ENCODE measurements at places on chromosomes 2 and 18. TPM values are rescaled to one million over a fixed set of nuclear protein-coding genes. Genes with fewer than 3 reads are reported as not detected.

The APLF gene
- 4.6 TPM for total RNA-seq

The SLC8A1 gene
- 0.68 TPM for total RNA-seq

The DCDC2C gene
- total RNA-seq = not detected

The CNDP2 gene
- 147 TPM for total RNA-seq

The GPBAR1 gene
- 0.71 TPM for total RNA-seq

The GAREM2 gene
- total RNA-seq = 4.1 TPM

The PIK3C3 gene
- 51.7 TPM for total RNA-seq

The SLC19A3 gene
- not detected for total RNA-seq

The KIF3C gene
- 12.8 TPM for total RNA-seq

DNA sequence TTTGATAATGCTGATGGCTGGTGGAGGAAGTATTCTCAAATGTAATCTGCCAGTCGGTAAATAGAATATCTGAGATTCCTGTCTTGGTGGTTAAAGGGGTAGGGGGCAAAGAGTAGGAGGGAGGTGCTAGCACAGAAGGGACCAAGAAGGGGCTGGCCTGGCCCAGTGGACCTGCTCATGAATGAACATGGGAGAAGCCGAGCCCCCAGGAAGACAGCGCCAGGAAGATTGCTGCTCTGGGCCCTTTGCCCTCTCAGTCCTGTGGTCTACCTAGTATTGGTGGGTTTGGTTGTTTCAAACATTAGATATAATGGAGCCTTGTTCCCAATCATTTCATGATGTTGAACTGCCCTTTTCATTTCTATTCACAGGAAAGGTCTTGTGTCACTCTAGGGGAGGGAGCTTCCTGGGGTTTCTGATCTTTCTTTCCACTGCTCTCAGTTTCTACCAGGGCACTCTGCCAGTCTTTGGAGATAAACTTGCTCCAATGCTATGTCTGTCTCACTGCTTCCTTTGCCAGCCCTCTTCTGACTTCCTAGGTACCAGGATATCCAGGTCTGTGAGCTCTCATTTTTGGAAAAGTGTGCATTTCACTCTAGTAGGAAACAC lies 5.3 kb upstream of the MOCOS start:
- H3K4me1 ChIP-seq = peaks cover 9% of the 10 kb centered on the region
- no peak overlapping the region for H3K27ac ChIP-seq
- H3K4me3 ChIP-seq = no peak overlapping the region
- H3K36me3 ChIP-seq = peaks cover 9% of the 10 kb centered on the region
- H3K27me3 ChIP-seq = no peaks in the 10 kb centered on the region
- DNase-seq = no peak

GRCh38 chr2:177568893-177569292 lies 176.3 kb downstream of the AGPS start:
- no peak overlapping the region for H3K27ac ChIP-seq
- DNase-seq = no peak
- peaks cover 16% of the 10 kb centered on the region for H3K27me3 ChIP-seq
- H3K4me3 ChIP-seq = no peak overlapping the region

- no peak overlapping the region for H3K4me3 ChIP-seq
- no peak overlapping the region for H3K27ac ChIP-seq
- no peaks in the 10 kb centered on the region for H3K4me1 ChIP-seq
- no peaks in the 10 kb centered on the region for H3K27me3 ChIP-seq
- no peak for DNase-seq
- no peaks in the 10 kb centered on the region for H3K36me3 ChIP-seq
Measured at GRCh38 chr2:82896117-82896516, 1563.0 kb downstream of the SUCLG1 start.

DNA sequence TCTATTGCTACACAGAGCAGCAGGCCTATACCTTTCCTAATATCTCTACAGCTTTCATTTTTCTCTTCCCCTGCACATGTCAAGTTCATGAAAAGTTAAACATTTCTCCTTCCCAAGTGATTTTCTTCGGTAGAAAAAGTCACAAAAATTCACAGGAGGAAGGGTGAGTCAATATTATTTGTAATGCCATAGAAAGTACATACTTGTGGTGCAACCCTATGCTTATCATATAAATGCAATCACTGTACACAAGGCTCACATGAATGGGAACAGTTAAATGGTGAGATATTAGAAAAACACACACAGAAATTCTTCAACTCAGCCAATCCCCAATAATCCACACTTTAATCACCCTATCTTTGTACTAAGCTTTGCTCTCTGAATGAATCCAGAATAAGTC lies 651.6 kb downstream of the LRRTM4 start:
- no peaks in the 10 kb centered on the region for H3K36me3 ChIP-seq
- H3K27ac ChIP-seq = no peak overlapping the region
- DNase-seq = no peak
- H3K4me3 ChIP-seq = no peak overlapping the region
- no peaks in the 10 kb centered on the region for H3K4me1 ChIP-seq

GRCh38 chr18:50453732-50454131 lies 78.9 kb downstream of the SKA1 start:
- no peaks in the 10 kb centered on the region for H3K4me1 ChIP-seq
- H3K27me3 ChIP-seq = peaks cover 11% of the 10 kb centered on the region
- no peaks in the 10 kb centered on the region for H3K36me3 ChIP-seq
- H3K27ac ChIP-seq = no peak overlapping the region

DNA sequence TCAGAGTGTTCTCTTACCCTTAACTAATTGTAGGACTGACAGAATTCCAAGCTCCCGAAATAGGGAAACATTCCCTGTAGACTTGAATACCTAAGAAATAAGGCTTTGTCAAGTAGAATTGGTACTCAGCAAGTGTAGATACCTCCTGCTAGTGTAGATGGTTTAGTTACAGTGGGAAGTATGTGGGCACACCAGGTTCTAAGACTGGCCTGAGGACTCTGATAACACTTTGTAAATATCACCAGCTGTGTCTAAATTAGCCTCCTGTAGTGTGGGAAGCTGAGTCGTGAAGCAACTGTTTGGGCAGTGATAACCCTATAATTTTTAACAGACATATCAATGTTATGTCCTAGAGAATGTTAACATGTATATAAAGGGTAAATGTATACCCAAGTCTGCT lies 304.5 kb downstream of the SLC8A1 start:
- H3K27ac ChIP-seq = no peak overlapping the region
- no peaks in the 10 kb centered on the region for H3K4me1 ChIP-seq
- DNase-seq = no peak
- peaks cover 10% of the 10 kb centered on the region for H3K27me3 ChIP-seq

- no peak for DNase-seq
- H3K4me1 ChIP-seq = no peaks in the 10 kb centered on the region
- H3K27me3 ChIP-seq = no peaks in the 10 kb centered on the region
- no peak overlapping the region for H3K4me3 ChIP-seq
Measured at GRCh38 chr18:42641996-42642395, 473.5 kb downstream of the RIT2 start.

- no peak overlapping the region for H3K27ac ChIP-seq
- peaks cover 15% of the 10 kb centered on the region for H3K4me1 ChIP-seq
- peaks cover 2% of the 10 kb centered on the region for H3K27me3 ChIP-seq
Measured at GRCh38 chr2:113093613-113093977, 25.8 kb downstream of the IL1F10 start.

DNA sequence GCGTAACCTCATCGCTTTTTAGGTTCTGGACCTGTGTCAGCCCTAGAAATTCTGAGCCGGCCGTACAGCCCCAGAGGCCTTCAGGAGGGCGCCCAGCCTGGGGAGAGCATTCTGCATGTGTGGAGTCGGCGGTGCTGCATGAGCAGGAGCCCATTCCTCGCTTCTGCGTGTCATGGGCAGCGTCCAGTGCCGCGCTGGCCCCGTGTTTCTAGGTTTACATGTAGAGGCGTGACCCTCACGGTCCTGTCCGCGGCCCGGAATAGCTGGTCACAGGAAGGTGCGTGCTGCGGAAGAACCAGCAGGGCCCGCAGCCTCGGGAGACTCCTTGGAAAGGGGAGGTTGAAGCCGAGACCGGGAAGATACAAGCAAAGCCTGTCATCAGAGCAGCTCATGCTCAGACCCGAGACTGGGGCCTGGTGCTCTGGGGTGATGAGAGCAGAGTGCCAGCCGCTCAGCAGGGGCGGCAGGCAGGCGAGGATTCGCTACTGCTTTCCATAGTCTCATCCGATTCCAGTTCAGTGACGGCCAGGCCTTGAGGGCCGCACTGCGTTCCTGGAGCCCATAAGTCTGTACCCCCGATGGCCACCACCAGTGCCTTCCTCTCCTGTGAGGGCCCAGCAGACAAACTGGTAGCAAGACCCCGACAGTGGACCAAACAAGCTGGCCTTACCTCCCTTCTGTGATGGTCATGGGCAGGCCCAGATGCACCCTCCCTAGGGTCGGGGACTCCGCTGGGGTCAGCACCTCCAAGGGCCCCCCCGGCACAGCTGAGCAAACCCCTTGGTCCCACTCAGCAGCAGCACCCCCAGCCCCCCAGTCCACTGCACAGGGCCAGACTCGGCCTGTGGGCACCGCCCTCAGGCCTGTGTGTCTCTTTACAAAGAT lies 15.6 kb upstream of the NFATC1 start:
- H3K4me3 ChIP-seq = no peak overlapping the region
- H3K4me1 ChIP-seq = peaks cover 8% of the 10 kb centered on the region
- peaks cover 2% of the 10 kb centered on the region for H3K36me3 ChIP-seq
- H3K27me3 ChIP-seq = no peaks in the 10 kb centered on the region
- DNase-seq = no peak

GRCh38 chr2:166068981-166069380 lies 58.8 kb downstream of the SCN1A start:
- no peak overlapping the region for H3K27ac ChIP-seq
- H3K4me3 ChIP-seq = no peak overlapping the region
- no peak for DNase-seq
- no peaks in the 10 kb centered on the region for H3K36me3 ChIP-seq

GRCh38 chr2:74025971-74026612 lies 41.4 kb downstream of the TET3 start:
- peaks cover 54% of the 10 kb centered on the region for H3K4me1 ChIP-seq
- H3K4me3 ChIP-seq = peak overlapping the region; percentile 76
- peak; percentile 46 for DNase-seq
- H3K36me3 ChIP-seq = peaks cover 9% of the 10 kb centered on the region
- no peaks in the 10 kb centered on the region for H3K27me3 ChIP-seq
- H3K27ac ChIP-seq = peak overlapping the region; percentile 84

DNA sequence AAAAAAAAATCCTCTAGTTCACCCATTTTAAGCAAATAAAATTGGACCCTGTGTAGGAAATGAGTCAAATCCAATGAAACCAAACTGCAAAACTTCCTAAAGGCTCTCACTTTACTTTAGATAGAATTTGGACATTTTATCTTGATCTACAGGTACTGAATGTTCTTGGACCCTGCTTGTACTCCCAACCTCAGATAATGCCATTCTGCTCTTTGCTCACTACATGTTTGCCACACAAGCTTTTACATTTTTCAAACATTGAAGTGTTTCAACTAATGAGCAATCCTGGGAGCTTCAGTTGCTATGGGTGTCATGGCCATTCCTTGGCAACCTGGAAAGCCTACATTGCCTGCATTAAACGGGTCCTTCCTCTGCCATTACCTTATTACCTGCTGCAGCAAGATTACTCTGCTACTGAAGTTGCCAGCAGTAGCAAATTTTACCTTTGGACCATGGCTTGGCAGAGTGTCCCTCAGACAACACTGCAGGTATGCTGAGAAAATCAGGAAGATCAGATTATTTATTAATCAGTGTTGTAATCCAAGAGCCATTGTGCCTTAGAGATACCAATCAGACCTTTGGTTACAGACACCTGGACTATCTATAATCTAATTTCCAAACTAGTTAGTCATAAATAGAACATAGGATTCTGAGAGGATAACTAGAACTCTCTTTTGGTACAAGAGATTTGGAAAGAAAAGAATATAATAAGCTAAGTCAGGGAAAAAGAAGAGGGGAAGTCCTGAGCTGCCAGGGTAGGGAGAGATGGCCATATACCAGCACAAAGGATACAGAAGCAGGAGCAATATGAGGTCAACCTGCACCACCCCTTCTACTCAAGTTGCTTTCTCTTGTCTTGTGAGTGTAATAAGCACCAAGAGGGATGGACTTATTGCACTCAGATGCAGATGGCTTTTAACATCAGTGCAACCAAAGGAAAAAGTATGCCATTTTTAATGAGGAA lies 293.3 kb upstream of the TFPI start:
- no peak overlapping the region for H3K4me3 ChIP-seq
- H3K4me1 ChIP-seq = no peaks in the 10 kb centered on the region
- no peak for DNase-seq

GRCh38 chr2:60872510-60872928 lies 8.9 kb upstream of the REL start:
- no peaks in the 10 kb centered on the region for H3K27me3 ChIP-seq
- no peak for DNase-seq
- H3K4me1 ChIP-seq = peaks cover 9% of the 10 kb centered on the region
- H3K36me3 ChIP-seq = peaks cover 15% of the 10 kb centered on the region

GRCh38 chr2:233047206-233047605 lies 12.9 kb upstream of the INPP5D start:
- no peak overlapping the region for H3K27ac ChIP-seq
- H3K4me3 ChIP-seq = no peak overlapping the region
- peaks cover 9% of the 10 kb centered on the region for H3K27me3 ChIP-seq
- peaks cover 4% of the 10 kb centered on the region for H3K4me1 ChIP-seq
- H3K36me3 ChIP-seq = no peaks in the 10 kb centered on the region

- H3K4me3 ChIP-seq = no peak overlapping the region
- peaks cover 4% of the 10 kb centered on the region for H3K4me1 ChIP-seq
- peaks cover 2% of the 10 kb centered on the region for H3K27me3 ChIP-seq
- H3K36me3 ChIP-seq = no peaks in the 10 kb centered on the region
- no peak for DNase-seq
Measured at GRCh38 chr18:67194886-67195285, 321.6 kb downstream of the DSEL start.

DNA sequence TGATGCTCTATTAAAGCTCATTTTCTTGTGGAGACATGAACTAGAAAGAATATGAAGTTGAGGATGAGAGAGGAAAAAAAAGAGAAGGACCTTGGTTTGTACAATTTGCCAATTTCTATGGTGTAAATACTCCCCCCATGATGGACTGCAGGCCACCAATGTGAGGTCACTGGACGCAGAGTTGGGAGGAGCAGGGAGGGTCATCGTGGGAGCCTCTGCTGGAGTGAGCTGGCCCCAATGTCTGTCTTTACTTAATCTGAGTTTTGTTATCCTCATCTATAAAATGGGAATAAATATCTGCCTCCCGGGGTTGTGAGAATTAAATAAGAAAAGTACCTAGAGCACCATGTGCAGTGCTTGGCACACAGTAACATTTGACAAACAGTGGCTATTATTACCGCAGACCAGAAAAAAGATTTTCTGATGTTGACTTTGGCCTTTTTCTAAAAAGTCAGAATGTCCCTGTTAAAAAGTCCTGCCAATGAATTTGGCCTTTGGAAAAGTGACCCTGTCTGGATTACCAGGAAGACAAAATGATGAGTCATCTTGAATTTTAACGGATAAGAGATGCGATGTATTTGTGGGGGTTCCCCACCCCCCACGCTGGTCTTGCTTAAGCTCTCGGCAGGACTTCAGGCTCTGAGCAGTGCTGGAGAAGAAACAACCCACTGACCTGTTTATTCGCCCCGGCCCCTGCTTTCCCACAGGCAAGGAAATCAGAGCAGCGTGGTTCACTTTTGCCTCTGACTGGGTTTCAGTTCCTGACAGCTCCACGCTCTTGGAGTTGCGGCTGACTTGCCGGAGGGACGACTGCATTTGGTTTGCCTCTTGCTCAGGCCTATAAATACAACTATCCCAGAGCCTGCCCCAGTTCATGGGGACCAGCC lies 50.3 kb upstream of the FOSL2 start:
- no peaks in the 10 kb centered on the region for H3K27me3 ChIP-seq
- peaks cover 7% of the 10 kb centered on the region for H3K4me1 ChIP-seq
- H3K36me3 ChIP-seq = peaks cover 5% of the 10 kb centered on the region
- no peak overlapping the region for H3K4me3 ChIP-seq
- H3K27ac ChIP-seq = no peak overlapping the region
- DNase-seq = no peak

GRCh38 chr2:86794861-86795260 lies 4.1 kb upstream of the CD8A start:
- no peaks in the 10 kb centered on the region for H3K27me3 ChIP-seq
- no peak for DNase-seq
- peaks cover 43% of the 10 kb centered on the region for H3K36me3 ChIP-seq
- peak overlapping the region; percentile 87 for H3K4me3 ChIP-seq

Measured in activated naive CD8-positive, alpha-beta T cell treated with anti-CD3 and anti-CD28 coated beads, Interleukin-2, amount 10 ng/mL, durations not matched to agents 7 days and 5 days (primary cell).